ENCODE measurements at places on chromosomes 4 and X. TPM values are rescaled to one million over a fixed set of nuclear protein-coding genes. Genes with fewer than 3 reads are reported as not detected.
A peak's percentile ranks its signal among the peaks of the same experiment; 100 is the strongest.

- no peak overlapping the region for H3K4me3 ChIP-seq
- H3K27me3 ChIP-seq, result no peaks in the 10 kb centered on the region
- no peak overlapping the region for H3K27ac ChIP-seq
- DNase-seq, result no peak
- H3K4me1 ChIP-seq, result no peaks in the 10 kb centered on the region
Observed at GRCh38 chr4:136754810-136755530, 777.3 kb downstream of the PCDH18 start.

DNA sequence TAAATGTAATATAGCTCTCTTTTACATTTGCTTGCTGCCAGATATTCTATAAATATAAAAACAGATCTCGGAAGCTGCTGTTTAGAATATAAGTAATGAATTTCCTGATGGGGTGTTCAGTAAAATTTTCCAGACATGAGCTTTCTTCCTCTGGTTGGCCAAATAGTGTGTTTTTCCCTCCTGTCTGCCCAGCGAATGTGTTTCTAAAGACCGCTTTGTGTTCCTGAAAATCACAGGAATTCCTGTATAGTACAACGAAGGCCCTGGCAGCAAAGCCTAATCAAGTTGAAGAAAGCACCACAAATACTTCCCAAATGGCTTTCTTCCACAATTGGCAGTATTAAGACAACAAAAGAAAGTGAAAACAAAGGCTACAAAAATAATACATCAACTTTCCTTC lies 494.1 kb downstream of the INPP4B start:
- H3K27me3 ChIP-seq, result no peaks in the 10 kb centered on the region
- no peaks in the 10 kb centered on the region for H3K36me3 ChIP-seq
- peak overlapping the region; percentile 29 for H3K27ac ChIP-seq
- H3K4me1 ChIP-seq, result peaks cover 11% of the 10 kb centered on the region
- no peak for DNase-seq

GRCh38 chr4:149031399-149031798 lies 589.2 kb upstream of the NR3C2 start:
- H3K27me3 ChIP-seq, result no peaks in the 10 kb centered on the region
- no peaks in the 10 kb centered on the region for H3K36me3 ChIP-seq
- H3K4me3 ChIP-seq, result no peak overlapping the region
- no peak overlapping the region for H3K27ac ChIP-seq
- H3K4me1 ChIP-seq, result no peaks in the 10 kb centered on the region
- no peak for DNase-seq

The GPR50 gene
- total RNA-seq, result 0.26 TPM

- no peaks in the 10 kb centered on the region for H3K36me3 ChIP-seq
- peak overlapping the region; percentile 99 for H3K27ac ChIP-seq
- H3K27me3 ChIP-seq, result no peaks in the 10 kb centered on the region
- peak overlapping the region; percentile 43 for H3K4me3 ChIP-seq
- peak; percentile 58 for DNase-seq
- peaks cover 28% of the 10 kb centered on the region for H3K4me1 ChIP-seq
Observed at GRCh38 chr4:186845137-186845842, 121.6 kb upstream of the FAT1 start.

- no peak for DNase-seq
- no peak overlapping the region for H3K27ac ChIP-seq
- no peak overlapping the region for H3K4me3 ChIP-seq
- H3K27me3 ChIP-seq, result no peaks in the 10 kb centered on the region
- H3K4me1 ChIP-seq, result no peaks in the 10 kb centered on the region
Observed at GRCh38 chr4:154076921-154077320, 288.0 kb upstream of the SFRP2 start.

DNA sequence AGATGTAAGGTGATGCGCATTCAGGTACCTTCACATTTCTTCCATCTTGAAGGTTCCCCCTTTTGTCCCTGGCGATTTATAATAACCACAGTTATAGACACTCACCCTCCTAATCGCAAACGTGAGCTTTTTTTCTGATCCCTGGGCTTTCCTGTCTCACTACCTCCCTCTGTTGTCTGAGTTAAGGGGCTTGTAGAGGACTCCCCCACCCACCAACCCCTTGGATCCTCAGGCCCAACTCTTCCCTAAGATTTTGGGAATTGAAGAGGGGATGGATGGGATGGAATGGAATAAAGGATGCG lies 1.4 kb downstream of the CNKSR2 start:
- no peaks in the 10 kb centered on the region for H3K36me3 ChIP-seq
- H3K4me1 ChIP-seq, result no peaks in the 10 kb centered on the region
- no peak for DNase-seq

DNA sequence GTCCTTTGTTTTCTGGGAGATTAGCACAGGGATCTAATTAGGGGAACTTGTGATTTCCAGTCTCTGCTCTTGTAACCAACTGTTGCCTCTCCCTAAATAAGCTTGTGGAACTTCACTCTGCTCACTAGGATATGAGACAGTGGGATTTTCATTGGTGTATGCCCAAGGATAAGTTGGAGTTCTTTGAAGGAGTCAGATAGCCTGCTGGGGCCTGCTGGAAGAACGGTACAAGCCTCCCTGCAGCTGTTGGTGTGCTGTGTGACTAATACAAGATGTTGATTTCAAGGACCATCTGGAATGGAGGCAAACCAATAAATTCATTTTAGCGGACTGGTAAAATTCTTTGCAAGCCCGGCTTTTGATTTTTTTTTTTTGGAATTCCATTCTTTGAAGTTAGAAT lies 167.0 kb downstream of the AASDH start:
- no peaks in the 10 kb centered on the region for H3K27me3 ChIP-seq
- no peaks in the 10 kb centered on the region for H3K36me3 ChIP-seq
- no peaks in the 10 kb centered on the region for H3K4me1 ChIP-seq
- DNase-seq, result no peak
- H3K4me3 ChIP-seq, result no peak overlapping the region
- H3K27ac ChIP-seq, result no peak overlapping the region

The AGTR2 gene
- total RNA-seq, result 0.05 TPM

Measured in Panc1 (cell line).